ENCODE measurements at places on chromosomes 6 and 20.
A peak's percentile ranks its signal among the peaks of the same experiment; 100 is the strongest.

GRCh38 chr6:116246089-116246488 lies 7.8 kb downstream of the TSPYL4 start:
- peak; percentile 75 for DNase-seq

DNA sequence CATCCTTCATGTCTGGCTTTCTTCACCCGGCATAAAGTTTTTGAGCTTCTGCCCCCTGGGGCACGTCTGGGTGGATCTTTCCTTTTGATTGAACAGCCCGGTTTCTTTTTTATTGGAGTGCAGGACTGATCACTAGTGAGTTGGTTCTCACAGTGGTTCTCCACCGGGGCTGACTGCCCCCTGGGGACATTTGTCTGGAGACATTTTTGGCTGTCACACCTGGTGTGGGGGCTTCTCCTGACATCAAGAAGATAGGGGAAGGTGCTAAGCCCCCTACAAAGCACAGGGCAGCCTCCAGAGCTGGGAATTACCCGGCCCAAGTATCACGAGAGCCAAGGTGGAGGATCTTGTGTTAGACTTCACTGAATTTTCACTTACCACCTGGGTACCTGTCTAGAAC lies 25.7 kb upstream of the IRF4 start:
- DNase-seq, result no peak

DNA sequence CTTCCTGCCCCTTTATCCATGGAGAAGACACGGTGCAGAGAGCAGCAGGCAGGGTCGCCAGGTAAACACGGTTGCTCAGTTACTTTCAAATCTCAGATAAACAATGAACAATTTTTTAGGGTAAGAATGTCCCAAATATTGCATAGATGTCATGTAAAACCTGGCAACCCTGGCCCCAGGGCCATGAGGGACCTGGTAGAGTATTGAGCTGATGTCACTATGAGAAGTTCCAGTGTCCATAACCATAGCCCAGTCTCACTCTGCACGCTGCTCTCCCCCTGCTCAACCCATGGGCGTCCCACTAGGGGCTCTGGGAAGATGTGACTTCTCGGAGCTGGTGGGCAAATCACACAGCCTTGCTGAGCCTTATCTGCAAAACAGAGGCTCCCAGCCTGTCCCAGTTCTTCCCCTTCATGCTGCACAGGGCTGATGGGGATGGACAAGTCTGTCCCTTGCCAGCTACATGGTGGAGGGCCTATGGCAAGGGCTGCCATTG lies 71.3 kb upstream of the TOP1 start:
- DNase-seq, result no peak

- no peak for DNase-seq
Measured at GRCh38 chr20:50403565-50404418, 106.4 kb upstream of the PTPN1 start.

- DNase-seq, result no peak
Measured at GRCh38 chr20:40953416-40953815, 75.2 kb upstream of the TOP1 start.

DNA sequence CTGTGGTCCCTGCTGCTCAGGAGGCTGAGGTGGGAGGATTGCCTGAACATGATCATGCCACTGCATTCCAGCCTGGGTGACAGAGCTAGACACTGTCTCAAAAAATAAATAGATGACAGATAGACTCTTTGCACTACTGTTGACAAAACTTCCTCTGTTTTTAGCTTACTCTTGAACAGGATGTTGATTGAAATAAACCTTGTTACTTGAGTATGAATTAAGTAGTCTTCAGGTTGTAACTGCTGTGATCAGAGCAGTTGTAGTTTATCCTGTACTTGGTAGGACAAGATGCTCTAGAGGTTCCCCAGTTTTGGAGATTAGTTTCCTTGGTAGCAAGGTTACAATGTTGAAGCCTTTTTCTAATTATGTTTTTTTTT lies 1.5 kb downstream of the GTF3C6 start:
- no peak for DNase-seq

- no peak for DNase-seq
Measured at GRCh38 chr20:2212456-2213015, 83.3 kb upstream of the TGM3 start.

DNA sequence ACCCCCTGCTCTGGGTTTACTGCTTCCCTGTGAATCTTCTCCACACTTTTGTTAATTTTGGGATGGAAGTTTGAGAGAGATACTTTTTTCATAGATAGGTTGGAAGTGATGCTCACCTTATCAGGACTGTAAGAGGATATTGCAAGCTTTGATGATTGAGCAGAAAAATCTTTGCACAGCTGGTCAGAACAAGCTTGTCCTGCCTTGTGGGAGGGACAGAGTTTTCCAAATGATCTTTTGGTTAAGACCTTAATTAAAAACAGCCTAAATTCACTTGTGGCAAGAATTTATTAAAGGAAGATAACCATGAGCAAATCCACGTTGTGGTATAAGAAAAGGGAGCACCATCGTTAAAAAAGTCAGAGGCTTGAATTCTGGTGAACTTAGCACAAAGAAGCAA lies 32.2 kb downstream of the E2F3 start:
- no peak for DNase-seq

DNA sequence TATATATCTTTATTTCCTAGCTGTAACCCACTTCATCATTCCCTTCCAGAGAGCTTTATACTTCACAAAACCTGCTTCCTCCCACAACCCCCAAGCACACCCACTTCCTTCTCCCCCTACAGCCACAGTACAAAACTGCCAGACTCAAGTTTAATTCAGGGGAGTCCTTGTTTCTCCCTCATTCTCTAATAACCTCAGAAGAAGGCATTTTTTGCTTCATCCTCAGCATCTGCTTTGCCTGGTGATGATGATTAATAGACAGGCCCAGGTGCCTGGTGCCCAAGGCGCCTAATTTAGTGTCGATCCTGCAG lies 414.3 kb downstream of the KIF16B start:
- no peak for DNase-seq

- no peak for DNase-seq
Measured at GRCh38 chr20:52118016-52118623, 73.5 kb downstream of the ZFP64 start.

DNA sequence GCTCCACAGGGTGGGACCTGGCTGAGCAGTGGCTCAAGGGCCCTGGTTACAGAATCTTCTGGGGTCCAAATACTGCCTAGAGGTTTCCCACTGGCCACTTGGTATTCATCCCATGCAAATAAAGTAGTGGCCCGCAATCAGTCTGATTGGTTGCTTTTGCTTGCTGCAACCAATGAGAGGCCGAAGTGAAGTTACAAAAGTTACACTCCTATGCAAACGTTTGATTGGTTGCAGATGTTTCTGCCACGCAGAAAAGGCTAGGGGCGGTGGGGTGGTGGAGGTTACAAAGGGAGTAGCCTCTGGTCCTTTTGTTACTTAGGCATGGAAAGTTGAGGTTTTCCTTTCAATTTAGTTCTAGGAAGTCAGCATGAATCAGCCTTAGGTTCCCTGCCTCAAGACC lies 3.6 kb upstream of the NHLRC1 start:
- DNase-seq, result peak; percentile 21
